Hematopoietic multipotent progenitor cell treated with erythropoietin and hydrocortisone succinate and interleukin-3 and kit ligand, for 17 days (in vitro differentiated cells): ENCODE measurements at places on chromosomes 4 and X.

GRCh38 chr4:10891866-10892265, 207.3 kb upstream of the CLNK start:
- DNase-seq: no peak

DNA sequence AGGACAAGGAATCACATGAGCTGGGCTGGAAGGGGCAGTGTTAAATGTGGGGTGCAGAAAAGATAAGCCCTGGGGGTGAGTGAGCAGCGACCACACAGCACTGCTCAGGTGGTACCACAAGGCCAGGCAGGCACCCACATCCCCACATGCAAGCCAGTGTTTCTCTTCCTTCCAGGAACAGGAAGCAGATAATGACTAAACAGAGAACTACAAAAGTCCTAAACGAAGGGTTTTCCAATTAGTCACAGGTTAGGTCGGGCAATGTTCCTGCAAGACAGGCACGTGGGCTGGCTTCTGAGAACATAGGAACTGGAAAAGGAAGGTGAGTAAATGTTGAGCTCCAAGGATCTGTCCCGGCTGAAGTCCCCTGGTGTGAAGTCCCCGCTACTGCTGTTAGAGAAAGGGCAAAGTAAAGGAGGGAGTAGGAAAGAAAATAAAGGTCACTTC, 19.5 kb downstream of the RELL1 start:
- no peak for DNase-seq

- DNase-seq: no peak
Observed at GRCh38 chrX:153938226-153938786, 3.5 kb upstream of the NAA10 start.

GRCh38 chr4:2932951-2933565, 30.1 kb downstream of the NOP14 start:
- DNase-seq: no peak

DNA sequence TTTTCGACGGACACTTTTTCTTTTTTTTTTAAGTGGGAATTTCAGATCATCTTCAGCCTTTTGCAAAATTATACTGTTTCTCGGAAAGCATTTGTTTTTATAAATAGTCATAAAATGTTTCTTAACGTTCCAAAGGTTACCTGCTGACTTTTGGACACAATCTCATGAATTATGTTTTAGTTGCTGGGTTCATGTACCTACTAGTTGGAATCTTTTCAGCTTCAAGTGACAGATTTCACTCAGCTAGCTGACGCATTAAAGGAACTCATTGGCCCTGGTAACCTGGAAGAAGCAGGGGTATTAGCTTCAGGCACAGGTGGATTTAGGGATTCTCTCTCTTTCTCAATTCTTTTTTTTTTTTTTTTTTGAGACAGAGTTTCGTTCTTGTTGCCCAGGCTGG, 66.5 kb downstream of the TMEM131L start:
- DNase-seq: no peak

DNA sequence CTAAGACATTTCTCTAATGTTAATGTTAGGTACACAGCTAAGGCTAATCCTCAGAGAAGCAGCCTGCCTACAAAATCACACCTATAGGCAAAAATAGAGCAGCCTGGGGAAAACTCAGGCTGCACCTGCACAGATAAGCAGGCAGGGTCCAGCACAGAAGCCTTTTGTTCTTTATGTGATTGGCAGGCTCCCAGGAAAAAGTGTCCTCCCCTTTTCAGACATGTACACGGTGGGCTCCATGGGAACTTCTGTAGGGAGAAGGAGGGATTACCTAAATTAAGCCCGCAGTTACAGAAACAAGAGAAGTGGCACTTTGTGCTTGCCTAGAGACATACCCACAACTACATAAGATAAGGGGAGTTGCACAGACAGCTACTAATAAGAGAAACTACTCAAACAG, 4.0 kb upstream of the HSPA4L start:
- DNase-seq: no peak

- no peak for DNase-seq
Observed at GRCh38 chrX:8849945-8850344, 48.8 kb upstream of the FAM9A start.

DNA sequence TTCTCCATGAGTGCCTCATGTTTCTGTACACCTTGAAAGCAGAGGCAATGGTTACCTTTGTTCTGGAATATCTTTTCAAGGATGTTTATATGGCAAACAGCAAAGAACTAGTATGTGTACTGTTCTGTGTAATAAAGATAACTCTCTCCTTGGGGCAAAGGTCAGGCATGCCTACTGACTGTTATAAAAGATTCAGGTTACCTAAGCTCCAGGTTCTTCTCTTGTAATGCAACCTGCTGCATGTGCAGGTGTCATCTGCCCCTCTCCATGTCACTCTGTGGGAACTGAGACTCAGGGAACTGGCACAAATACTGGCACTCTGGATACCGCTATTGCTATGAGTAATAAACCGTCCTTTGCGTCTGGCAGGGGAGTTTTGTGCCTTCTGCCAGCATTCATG, 5.4 kb upstream of the TRPC3 start:
- DNase-seq: no peak

GRCh38 chrX:33204889-33205288, 6.5 kb downstream of the DMD start:
- DNase-seq: no peak

DNA sequence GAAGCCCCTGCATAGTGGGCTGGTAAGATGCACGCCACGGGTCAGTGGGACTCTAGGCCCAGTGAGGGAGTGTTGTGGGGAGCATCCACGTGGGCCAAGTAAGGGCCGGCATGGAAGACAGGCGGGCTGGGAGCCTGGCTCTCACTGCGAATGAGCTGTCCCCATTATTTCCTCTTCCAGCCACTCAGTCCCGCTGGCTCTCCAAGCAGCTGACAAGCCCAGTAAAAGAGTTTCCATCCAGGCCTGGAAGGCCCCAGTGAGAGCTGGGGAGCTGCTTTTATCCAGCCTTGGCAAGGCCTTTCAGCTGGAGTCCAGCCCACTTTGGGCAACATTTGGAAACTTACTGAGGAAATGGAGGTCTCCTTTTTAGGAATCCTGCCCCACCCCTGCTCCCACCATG, 24.9 kb downstream of the APLN start:
- no peak for DNase-seq

GRCh38 chr4:85772470-85772869, 297.5 kb downstream of the ARHGAP24 start:
- no peak for DNase-seq

DNA sequence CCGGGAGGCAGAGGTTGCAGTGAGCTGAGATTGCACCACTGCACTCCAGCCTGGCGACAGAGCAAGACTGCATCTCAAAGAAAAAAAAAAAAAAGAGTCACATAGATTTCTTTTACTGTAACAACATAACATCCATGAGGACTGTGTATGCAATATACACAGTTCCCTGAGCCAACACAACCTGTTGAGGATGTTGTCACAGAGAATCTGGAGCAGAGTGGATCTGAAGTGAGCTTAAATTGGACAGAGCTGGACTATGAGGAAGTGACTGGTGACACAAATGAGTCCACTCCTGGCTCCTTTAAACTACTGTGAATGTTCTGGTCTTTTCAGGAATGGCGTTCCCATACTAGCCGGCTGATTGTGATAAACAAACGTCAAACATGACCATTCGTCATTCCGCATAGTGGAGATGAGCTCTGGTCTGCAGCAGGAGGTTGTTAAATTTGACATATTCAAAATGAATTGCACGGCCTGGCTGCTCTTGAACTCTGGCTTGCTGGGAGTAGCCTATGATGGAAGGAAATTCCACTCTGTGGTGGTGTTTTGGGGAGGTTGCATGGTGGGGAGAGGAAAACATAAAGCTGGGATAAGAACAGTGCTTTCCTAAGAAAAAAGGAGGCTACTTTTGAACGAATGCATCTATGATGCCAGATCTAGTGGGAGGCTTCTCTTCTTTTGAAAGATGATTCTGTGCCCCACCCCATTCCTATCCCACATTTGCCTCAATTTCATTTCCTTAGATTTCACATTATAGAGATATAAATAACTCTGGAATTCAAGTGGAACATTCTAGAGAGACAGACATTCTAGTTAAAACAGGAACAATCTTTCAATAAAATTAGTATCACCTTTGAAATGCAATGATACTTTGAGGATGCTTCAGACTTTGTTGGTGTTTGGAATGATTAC, 149.5 kb downstream of the SHROOM3 start:
- DNase-seq: no peak

DNA sequence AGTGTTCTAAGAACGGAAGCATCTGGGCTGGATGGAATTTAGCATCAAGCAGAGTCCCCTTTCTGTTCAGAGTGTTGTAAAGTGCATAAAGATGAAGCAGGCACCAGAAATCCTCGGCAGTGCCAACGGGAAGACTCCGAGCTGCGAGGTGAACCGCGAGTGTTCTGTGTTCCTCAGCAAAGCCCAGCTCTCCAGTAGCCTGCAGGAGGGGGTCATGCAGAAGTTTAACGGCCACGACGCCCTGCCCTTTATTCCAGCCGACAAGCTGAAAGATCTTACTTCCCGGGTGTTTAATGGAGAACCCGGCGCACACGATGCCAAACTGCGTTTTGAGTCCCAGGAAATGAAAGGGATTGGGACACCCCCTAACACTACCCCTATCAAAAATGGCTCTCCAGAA, 29.4 kb downstream of the NSD2 start:
- no peak for DNase-seq

DNA sequence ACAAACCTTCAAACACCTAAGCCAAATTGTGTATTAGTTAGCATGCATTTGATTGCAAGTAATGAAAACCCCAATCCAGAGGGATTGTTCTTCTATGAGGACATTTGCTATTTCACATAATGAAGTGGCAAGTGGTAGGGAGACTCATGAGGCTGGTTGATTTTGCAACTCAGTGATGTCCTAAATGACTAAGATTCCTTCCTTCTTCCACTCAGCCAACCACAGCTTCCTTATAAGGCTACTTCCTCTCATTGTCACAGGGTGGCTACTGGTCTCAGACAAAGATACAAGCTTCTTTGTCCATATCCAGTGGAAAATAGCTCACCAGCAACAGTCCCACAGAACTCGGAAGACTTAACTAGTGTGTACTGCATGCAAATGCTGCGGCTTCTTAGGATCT, 5.3 kb upstream of the OTC start:
- DNase-seq: no peak

GRCh38 chrX:5771441-5771840, 457.2 kb downstream of the NLGN4X start:
- no peak for DNase-seq
